ENCODE measurements at places on chromosomes 7 and 10.

DNA sequence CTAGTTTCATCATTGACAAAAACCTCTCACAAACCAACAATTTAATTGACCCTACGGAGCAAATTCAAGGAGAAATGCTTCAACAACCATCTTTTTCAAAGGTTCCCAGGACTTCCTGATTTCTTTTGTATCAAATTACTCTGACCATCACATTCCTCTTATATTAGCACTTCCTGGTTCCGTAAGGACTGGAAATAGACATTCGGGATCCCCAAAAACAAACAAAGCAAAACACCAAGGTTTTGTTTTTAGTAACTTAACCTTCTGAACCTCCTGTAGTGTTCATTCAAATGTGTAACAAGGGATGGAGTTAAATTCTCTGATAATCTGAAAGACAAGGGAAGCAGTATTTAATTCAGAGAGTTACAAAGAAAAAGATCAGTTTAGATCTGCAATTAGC is 387.6 kb upstream of the NRP1 start:
- DNase-seq, result no peak

- no peak for DNase-seq
These were observed 32.0 kb upstream of the ARMS2 start for GRCh38 chr10:122422266-122422989.

DNA sequence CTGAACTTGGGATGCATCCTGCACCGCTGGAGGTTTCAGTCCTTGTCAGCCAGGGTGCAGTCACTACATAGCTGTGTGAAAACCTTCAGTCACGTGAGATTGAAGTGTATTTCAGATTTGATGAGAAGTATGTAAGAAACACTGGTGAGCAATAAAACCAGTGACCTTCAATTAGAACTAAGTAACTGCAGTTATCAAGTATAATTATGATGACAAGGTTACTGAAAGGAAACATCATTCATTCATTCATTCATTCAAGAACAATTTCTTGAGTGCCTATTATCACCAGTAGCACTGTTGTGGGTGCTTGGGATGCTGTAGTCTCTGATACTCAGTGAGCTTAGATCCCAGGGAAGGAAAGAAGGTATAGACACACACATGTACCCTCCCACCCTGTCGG is 33.6 kb downstream of the RHEB start:
- DNase-seq, result no peak

- no peak for DNase-seq
These were observed 145.2 kb upstream of the UNC5B start for GRCh38 chr10:71067098-71067740.

DNA sequence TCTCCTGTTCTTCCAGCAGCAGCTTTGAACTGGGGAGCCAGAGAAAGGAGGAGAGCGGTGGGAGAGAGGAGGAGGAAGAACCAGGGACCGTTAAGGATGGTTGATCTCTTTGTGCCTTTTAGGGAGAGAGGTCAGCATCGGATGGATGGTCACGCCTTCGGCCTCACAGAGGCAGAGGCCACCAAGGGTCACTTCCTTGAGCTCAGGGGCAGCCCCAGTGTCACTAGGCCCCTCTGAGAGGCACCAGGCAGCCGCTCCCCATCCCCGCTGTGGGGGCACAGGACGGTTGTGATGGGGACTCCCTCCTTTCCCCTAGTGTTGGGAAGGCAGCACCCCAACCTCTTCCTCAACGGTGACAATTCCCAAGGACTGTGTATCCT is 121.4 kb downstream of the DNAJB6 start:
- no peak for DNase-seq

GRCh38 chr7:106126170-106126938 is 14.2 kb upstream of the SYPL1 start:
- DNase-seq, result no peak

GRCh38 chr7:43295429-43295828 is 183.0 kb downstream of the HECW1 start:
- no peak for DNase-seq

GRCh38 chr10:33386926-33387325 is 52.5 kb upstream of the NRP1 start:
- DNase-seq, result no peak

DNA sequence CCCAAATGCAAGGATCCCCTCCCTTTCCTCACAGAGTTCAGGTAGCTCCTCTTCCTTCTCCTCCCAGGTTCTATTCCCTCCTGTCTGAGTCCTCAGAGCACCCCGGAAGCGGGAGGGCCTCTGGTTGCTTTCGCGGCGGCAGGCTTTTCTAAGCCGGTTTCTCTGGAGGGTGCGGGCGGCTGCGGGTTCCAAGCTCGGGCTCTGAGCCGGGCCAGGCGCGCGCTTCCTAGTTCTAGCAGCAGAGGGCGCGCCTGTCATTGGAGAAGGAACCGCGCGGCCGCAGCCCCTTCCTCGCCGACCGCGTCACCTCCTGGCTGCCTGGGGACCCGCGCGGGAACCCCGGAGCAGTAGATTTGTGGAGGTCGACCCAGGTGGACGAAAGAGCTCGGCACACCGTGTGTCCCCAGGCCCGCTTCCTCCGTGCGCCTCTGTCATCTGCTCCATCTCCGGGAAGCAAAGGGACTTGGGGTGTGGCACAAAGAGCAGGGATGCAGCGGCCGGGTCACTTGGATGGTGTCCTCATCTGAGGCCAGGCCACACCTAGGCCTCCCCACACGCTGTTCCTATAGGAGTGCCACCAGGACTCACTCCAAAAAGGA is 389.0 kb upstream of the PODXL start:
- peak; percentile 18 for DNase-seq

- DNase-seq, result no peak
These were observed 37.6 kb downstream of the ENTPD1 start for GRCh38 chr10:95793401-95794045.

GRCh38 chr7:96440328-96440727 is 118.4 kb upstream of the SLC25A13 start:
- DNase-seq, result no peak

- DNase-seq, result no peak
These were observed 18.1 kb upstream of the ITGB8 start for GRCh38 chr7:20312562-20312961.

DNA sequence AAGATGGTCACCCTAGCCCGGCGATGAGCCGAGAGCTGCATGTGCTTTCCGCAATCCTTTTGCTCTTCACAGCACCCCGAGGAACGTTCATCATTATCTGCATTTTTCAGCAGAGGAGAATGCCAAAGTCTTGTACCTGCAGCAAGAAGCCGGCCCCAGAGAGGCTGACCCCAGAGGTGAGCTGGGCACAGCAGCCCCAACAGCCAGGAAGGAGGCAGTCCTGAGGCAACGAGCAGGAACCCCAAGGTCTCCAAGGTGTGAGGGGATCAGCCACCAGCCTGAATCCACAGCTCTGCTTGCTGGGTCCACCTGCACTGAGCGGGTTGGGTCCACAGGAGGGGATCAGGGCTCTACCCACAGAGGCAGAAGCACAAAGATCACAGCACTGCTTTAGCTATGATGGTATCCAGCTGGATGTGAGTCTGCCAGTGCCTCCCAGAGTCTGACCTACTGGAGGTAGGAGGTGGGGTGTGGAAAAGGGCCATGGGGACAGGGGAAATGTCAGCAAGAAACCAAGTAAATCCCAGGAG is 16.8 kb upstream of the GDF10 start:
- no peak for DNase-seq

- DNase-seq, result no peak
These were observed 4.2 kb downstream of the VSTM2A start for GRCh38 chr7:54546081-54546985.

GRCh38 chr10:71395621-71396020 is 1.1 kb upstream of the CDH23 start:
- no peak for DNase-seq

- no peak for DNase-seq
These were observed 11.4 kb downstream of the BUB3 start for GRCh38 chr10:123165445-123166072.

DNA sequence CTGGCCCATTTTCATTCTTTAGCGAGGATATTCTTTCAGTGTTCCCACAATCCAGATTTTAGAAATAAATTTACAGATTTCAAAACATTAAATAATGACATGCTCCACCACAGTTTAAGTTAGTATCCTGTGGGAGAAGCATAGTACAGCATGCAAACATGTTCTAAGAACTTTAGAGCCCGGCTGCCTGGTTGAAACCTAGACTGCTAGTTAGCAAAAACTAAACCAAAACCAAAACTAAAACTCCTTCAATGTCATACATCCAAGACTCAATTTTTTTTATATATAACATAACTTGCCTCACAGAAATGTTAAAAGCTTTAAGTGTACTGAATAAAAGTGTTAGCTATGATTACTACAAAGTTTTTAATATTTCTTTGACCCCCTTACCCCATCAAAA is 17.0 kb downstream of the TRA2A start:
- no peak for DNase-seq

DNA sequence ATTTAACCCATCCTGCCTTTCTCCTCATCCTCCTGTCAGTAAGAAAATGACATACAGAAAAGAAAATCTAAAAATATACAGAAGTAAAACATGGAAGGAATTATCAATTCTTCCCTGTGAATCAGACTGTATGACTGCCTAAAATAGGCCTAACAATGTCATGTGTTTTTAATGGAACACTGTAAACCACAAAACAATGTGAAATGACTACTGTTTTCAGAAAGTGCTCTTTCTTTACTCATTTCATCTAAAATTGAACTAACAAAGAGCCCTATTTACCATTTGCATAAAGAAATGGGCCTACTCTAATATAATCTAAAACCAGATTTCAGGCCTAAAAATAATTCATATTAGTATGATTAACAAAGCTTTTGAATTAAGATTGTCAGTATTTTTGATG is 35.7 kb downstream of the SEMA3E start:
- DNase-seq, result no peak

GRCh38 chr10:88923520-88923919 is 29.1 kb downstream of the ACTA2 start:
- DNase-seq, result no peak

DNA sequence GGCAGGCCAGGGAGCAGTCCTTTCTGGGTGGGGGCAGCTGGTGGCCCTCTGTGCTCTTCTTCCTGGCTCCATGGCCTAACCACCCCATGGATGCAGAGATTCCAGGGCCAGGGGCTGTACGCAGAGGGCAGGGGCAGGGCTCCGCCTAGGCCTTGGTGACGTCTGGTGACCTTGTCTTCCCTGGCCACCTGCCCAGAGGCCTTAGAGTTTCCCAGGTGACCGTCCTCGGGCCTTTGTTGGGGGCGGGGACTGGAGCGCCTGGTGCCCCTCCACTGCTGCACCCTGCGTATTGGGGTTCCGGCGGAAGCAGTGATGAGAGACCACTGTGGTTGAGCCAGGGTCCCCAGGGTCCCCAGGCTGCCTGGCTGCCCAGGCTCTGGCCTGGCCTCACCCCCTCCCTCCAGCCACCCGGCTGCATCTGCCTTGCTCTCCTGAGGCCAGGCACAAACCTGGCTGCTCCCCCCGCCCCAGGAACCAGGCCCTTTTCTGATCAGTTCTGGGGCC is 10.3 kb downstream of the PWWP2B start:
- no peak for DNase-seq

DNA sequence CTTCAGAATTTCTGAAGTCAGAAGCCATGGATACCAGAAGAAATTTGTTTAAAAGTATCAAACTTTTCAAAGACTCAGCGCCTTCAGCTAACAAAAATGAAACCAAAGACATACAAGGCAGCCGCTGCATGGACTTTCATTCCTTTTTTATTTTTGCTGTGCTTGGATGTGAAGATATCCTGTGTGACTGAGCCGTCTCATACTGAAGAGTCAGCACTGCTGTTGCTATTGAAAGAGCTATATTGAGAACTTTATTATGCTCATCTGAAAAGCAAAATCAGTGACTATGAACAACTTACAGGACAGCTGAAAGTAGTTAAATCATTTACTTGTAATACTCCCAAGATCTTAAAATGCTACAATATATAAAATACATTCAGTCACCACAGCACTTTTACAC is 809.2 kb downstream of the NXPH1 start:
- DNase-seq, result no peak

DNA sequence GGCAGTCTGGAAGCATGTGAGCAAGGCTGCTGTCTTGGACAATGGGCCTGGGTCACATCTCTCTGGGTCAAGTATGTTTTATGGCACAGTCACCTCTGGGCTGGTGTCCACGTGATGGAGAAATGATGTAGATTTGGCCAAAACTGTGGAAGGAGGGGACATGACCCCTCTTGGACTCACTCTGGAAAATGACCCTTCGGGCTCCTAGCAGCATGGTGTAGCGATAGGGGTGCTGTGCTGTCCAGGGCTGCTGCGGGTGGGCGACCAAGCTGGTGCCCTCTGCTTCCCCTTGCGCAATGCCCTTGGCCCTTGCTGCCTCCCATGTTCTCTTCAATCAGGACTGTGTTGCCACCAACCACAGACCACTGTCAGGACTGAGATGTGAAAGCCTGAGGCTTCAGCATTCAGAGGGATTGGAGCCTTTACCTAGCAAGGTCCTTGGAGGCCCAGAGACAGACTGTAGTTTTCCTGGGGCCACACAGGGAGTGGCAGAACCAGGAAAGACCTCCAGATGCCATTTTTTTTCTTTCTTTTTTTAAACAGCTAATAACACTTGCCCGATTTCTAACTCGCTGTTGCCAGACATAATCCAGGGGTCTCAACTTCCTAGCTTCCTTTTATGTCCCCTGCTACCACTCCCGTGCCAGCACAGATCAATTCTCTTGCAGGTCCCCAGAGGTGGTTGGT is 6.1 kb downstream of the CYP26A1 start:
- DNase-seq, result no peak

GRCh38 chr10:28155726-28156125 is 147.1 kb downstream of the MPP7 start:
- no peak for DNase-seq

DNA sequence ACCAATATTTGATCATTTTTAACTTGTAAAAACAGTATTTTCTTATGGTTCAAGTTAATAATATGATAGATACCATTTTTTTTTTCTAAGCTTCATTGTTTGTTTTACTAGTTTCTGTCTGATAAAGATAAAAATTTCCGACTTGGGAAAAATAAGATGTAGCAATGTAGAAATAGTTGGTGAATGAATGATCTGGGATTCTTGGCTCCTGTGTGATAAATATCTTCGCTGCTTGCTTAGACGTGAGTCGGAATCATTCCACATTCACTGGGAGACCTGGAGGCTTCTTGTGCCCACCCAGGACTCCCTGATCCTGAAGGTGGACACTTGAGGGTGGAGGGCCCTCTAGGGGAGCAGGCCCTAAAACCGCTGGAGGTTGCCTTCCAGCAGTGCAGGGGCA is 47.9 kb downstream of the EXOC4 start:
- no peak for DNase-seq

DNA sequence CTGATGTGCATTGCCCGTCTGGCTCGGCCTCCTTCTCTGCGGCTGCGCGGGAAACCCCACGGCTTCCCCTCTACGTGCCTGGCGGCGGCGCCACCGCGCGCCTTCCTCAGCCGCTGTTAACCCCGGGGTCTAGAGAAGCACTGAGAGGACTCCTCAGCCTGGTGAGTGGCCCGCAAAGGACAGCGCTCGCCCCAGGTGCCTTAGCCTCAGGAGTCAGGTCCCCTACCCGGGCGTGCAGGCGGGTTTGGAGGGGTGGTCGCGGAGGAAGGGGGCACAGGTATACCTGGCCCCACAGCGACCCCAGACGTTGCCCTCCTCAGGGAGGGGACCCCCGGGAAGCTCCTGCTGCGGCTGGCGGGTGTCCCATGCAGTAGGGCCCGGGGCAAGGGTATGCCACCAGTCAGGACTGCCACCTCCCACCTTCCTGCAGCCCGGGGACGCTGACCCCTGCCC is 51.0 kb downstream of the ARL5B start:
- no peak for DNase-seq
